Heart left ventricle (tissue), 16 donors: ENCODE measurements at places on chromosomes 2 and 18. TPM values are rescaled to one million over a fixed set of nuclear protein-coding genes. Genes with fewer than 3 reads are reported as not detected.

CEBPZOS gene
- 118 TPM for polyA plus RNA-seq

DNA sequence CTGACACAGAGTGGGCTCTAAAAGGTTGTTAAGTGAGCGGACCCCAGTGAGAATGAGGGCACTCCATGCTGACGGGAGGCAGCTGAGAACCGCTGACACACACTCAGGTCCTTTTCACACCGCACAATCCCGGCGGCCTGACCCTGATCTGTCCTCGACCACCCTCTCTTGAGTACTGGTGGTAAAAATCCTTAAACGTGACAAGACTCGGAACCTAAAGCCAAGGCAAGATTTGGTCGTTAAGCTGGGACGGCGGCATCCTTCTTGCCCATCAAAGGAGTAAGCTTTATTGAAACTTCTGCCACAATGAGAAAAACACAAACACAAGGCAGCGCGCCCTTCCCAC, 569 bp downstream of the TMX3 start:
- peak overlapping the region; percentile 89 for H3K4me3 ChIP-seq
- peaks cover 11% of the 10 kb centered on the region for H3K36me3 ChIP-seq
- no peaks in the 10 kb centered on the region for H3K27me3 ChIP-seq
- H3K4me1 ChIP-seq = peaks cover 22% of the 10 kb centered on the region
- H3K27ac ChIP-seq = peak overlapping the region; percentile 79

DNA sequence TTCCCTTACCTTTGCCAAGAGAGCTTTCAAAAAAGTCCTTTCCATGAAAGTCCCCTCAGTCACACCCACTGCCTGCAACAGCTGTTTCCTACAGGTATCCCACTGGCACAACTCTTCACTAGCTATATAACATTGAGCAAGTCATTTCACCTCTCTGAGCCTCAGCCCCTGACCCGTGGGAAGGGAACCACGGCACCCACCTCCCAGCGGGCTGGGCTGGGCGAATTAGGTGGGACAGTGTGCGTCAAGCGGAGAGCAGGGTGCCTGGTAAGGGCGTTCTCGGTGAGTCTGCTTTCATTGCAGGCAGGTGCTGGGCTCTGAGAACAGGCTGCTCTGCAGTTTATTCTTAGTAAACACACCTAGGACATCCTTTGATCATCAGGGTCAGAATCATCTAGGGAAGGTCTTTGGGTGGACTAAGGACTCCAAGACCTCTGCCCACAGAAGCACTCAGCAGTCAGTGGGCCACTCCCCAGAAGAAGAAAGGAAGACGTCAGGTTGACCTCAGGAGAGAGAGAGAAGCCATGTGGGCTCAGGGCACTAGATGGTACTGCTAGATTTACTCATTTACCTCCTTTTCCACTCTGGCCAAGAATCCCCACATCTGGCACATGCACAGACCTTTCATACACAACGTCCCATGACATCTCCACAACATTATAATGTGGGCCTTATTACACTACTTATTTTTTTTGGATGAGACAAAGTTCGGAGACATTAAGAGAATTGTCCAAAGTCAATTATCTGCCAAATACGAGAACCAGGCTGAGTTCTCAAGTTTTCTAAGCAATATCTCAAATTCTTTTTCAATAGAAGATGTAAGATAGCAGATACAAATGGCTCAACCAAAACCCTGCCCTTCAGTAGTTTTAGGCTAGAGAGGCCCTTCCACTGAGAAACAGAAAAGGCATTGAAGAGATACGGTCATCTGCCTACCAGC, 79.9 kb downstream of the GALNT14 start:
- no peak overlapping the region for H3K27ac ChIP-seq
- H3K4me3 ChIP-seq = no peak overlapping the region
- no peaks in the 10 kb centered on the region for H3K27me3 ChIP-seq
- no peak for DNase-seq

DNA sequence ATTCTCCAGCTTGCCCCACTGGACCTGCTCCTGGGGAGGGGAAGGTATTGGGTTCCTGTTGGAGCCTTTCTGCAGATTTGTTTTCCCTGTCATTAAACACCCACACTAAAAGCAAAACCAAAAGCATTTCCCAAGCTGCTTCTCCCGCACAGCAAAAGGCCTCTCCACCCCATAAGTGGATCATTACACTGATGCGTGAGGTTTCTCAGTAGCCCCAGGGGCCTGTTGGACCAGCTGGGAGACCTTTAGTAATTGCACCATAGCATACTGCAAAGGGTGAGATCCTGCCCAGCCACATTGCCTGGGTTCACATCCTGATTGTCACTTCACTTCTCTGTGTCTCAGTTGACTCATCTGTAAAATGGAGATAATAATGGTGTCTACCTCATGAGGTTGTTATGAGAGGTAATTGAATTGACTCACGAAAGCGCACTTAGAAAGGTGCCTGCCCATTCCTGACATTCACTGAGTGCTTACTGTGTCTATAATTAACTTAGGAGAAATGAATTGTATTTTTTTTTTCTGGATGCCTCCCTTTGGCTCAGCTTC, 43.9 kb downstream of the TOGARAM2 start:
- H3K36me3 ChIP-seq = no peaks in the 10 kb centered on the region
- no peak overlapping the region for H3K27ac ChIP-seq
- H3K27me3 ChIP-seq = no peaks in the 10 kb centered on the region
- DNase-seq = no peak
